LHCN-M2 (cell line): ENCODE measurements at places on chromosomes 7 and 10. TPM values are rescaled to one million over a fixed set of nuclear protein-coding genes. Genes with fewer than 3 reads are reported as not detected.

The SBDS gene
- total RNA-seq = 216 and 247 TPM in 2 replicates

The SAP25 gene
- 2.4 TPM in 1 of 2 replicates, not detected in the other for total RNA-seq

DNA sequence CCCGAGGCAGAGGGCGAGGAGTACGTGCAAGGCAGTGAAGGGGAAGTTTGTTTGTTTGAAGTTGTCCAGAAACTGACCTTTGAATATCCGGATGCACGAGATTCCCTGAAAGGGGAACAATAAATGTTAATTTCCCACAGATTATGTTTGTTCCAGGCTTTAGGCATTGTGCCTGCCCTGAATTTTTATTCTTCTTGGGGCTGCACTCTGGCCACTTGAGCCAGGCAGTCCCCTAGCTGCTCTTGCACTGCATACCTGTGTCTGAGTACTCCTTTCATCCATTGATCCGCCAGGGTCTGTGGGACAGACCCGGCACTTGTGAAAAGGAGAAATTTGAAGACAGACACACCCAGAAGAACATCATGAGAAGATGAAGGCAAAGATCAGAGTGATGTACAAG is 343.5 kb upstream of the FOXK1 start:
- no peak for DNase-seq

DNA sequence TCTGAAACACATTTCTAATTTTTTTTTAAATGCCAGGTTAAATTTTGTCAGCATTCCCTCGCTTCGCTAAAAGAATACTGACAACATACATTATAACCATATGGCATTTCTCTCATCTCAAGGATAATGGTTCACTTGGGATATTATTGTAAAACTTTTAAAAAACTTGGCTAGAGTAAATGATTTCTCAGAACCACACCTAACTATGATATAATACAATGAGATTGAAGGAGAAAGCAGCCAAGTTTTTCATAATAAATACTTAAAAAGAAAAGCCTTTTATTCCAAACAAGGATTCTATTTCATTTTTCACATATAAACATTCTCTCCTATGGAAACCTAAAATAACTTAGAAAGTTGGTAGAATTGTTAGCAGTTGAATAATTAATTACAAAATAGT is 413.9 kb downstream of the HGF start:
- DNase-seq = no peak

DNA sequence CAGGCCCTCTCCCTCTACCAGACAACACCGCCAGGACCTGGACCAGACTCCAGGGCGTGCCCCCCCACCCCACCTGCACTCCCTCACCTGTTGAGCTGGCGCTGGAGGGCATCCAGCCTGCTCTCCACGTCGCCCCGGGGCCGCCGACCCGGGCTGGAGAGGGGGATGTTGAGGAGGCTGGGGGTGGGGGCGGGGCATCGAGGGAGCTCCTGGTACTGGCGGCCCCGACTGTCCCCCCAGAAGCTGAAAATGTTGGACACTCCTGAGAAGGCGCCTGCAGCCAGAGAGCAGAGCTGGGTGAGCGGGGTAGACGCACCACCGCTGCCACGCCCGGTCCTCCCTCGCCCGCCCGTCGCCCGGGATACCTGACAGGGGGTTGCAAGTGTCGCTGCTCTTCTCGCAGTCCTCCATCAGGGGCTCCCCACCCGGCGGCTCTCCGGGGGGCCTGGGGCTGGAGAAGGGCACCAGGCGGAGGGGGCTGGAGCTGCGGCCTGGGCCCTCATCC is 30.8 kb downstream of the KCNH2 start:
- DNase-seq = no peak

DNA sequence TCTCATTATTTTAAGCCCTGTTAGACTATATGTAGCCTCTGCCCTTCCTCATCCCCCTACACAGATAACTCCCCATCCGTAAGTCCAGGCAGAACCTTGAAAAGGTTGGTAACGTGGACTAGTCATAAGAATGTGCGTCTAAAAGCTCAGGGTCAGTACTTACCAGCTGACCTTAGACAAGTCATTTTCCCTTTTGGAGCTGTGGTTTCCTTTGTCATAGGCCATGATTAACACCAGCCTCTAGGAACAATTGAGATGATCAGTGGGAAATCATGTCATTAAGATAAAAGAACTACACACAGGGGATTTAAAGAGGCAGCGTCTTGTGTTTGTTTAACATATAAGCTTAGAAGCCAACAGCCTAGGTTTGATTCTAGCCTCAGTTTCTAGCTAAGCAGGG is 6.9 kb upstream of the UNC5B start:
- DNase-seq = no peak

- DNase-seq = no peak
These were observed 20.9 kb upstream of the CYP51A1 start for GRCh38 chr7:92155108-92155739.

GRCh38 chr10:65358565-65358964 is 1567.3 kb upstream of the LRRTM3 start:
- DNase-seq = peak; percentile 46

DNA sequence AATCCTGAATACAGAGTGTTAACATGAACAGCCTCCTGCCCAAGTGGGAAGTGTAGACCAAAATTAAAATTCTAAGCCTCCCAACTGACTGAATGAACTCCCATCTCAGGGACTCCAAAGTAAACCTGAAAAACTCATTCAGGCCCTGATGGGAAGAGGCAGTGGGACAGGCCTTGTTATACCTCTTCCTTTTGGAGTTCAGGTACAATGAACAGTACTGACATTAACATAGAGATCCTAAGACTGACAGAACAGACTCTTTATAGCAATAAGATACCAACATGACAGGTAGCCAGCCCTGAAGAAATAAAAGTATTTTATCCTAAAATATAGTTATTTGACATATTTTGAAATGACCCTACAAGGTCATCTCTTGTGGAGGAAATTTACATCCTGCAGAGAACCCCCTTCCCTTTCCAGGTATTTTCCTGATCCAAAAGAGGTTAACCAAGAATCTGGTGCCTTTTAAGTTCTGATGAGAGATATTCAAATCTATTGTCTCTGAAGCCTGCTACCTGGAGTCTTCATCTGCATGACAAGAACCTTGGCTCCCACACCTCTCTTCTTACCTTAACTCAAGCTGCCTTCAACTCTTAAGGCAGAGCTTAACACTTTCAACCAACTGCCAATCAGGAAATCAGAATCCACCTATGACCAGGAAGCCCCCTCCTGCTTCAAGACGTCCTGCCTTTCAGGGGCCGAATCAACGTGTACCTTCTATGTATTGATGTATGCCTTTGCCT is 103.3 kb upstream of the PFKP start:
- no peak for DNase-seq

GRCh38 chr7:98283127-98283886 is 1.8 kb downstream of the BRI3 start:
- peak; percentile 73 for DNase-seq

DNA sequence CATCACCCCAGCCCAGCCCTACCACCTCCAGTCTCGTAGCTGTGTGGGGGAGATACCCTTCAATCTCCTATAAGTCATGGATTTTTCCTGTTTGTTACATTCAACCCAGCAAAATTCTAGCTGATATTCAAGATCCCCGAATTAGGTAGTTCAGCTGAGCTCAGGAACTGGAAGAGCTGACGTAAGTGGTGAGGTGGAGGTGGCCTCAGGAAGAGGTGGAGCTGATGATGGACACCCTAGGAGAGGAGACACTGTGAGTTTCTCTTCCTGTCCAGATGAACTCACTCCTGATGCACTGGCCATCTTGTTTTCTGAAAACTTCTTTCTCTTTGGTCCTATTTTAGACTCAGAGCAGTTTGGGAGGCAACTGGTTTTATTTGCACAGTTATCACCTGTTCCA is 90.5 kb upstream of the PITRM1 start:
- no peak for DNase-seq

GRCh38 chr10:66176772-66177171 is 749.1 kb upstream of the LRRTM3 start:
- peak; percentile 1 for DNase-seq

DNA sequence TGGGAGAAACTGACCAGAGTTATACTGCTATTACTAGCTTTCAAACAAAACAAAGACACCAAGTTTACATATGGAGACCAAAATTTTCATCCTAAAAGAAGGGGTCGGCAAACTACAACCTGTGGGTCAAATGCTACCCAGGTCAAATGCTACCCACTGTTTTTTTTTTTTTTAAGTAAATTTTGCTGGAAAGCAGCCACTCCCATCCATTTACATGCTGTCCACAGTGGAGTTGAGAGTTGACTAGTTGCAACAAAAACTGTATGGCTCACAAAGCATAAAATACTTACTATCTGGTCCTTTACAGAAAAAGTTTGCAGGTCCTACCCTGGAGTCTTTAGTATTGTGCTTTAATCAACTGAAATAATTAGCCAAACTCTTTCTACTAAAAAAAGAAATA is 91.4 kb downstream of the SIRT1 start:
- DNase-seq = no peak

The FAM237B gene
- not detected in 2 replicates for total RNA-seq

The AP3M1 gene
- 27.1 and 31.7 TPM in 2 replicates for total RNA-seq

- DNase-seq = no peak
These were observed 84.4 kb downstream of the TNS3 start for GRCh38 chr7:47497367-47498096.

- no peak for DNase-seq
These were observed 3.0 kb downstream of the IRF5 start for GRCh38 chr7:128940494-128941322.

DNA sequence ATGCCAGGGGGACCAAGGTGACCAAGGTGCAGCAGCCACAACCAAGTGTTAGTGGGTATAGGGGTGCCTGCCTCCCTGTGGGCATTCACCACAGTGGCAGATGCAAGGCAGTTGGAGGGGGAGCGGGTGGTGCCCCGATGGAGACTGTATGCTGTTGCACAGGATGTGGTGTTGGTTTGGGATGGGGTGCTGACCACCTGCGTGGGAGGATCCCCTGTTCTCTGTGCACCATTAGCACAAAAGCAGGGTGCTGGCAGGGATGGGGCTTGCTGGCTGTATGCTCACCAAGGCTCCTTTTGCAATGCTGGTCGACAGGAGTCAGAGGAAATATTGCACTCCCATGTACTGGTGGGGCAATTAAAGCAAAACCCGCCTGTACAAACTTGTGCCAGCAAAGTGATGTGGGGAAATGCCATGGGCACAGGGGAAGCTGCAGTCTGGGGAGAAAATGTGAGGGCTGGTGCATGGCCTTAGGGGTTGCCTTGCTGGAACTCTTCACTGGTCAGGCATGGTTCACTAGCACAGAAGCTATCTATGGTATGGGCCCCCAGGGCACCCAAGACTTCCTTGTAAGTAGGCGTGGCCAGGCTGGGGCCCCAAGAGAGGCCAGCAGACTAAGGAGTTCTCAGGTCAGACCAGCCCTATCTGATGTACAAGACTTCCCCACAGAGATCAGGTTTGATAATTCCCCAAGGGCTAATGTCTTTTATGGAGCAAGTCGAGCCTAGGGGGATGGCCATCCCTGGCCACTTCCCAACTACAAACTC is 51.9 kb upstream of the GNAT3 start:
- no peak for DNase-seq

The PILRA gene
- not detected in 2 replicates for total RNA-seq

DNA sequence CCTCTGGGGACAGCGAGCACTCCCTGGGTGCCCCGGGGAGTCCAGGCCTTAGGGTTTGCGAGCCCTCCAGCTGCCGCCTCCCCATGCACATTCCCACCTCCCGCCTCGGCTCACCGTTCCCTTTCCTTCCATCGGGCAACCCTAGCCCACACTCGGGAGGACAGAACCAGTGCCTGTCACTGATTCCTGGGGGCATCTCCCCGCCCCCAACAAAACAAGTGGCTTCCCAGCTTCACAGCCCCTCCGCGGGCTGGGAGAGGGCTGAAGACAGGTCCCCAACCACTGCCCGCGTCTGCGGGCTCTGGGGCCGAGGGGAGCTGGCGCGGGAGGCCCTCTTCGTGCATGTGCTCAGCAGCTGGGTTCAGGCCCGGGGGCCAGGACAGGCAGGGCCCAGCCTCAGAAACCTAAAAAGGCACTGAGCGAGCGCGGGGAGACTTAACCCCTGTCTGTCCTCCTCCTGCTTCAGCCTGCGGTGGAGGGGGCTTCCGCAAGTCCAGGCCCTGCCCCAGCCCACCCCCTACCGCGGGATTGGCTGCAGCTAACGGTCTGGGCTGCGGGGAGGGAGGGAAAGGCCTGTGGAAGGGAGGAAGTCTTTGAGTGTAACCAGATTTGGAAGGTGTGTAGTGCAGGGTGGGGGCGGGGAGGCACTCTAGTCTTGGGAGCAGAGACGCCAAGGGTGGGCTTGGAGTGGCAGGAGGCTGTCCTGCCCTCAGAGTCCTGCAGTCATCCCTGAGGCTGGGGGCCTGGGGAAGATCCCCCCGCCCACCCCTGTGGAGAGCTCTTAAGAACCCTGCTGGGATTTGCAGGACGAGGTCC is 1.2 kb downstream of the FLNC start:
- peak; percentile 91 for DNase-seq

- DNase-seq = peak; percentile 43
These were observed 1.1 kb upstream of the LBX1 start for GRCh38 chr10:101230183-101230917.

DNA sequence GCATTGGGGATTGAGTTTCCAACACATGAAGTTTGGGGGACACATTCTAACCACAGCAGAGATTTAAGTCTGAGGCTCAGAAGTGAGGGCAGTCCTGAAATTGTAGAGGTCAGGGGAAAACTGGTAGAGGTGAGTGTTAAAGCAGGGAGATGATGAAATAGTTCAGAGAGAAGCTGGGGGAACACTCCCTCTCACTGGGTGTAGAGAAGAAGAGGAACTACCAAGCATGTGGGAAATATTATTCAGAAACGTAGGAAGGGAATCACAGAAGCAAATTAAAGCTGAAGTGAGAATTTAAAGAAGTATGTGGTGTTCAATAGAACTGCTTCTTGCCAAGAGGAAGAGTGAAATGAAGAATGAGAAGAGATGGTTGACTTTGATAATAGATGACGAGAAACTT is 121.5 kb upstream of the FAM3C start:
- no peak for DNase-seq

The HYAL4 gene
- not detected in 2 replicates for total RNA-seq

DNA sequence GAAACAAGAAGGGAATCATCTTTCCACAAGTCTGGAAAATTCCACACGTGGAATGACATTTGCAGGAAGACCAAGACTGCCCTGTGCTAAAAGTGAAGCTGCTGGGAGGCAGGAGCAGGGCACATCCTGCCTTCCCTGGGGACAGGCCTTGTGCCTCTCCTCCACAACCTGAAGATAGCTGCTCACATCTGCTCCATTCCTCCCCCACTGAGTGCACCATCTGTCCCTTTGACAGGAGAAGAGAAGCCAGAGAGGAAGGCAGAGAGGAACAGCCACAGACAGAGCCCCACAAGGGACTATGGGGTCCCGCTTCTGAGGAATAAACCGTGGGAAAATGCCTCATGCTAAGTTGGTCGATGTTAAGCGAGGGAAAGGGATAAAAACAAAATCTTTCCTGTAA is 15.9 kb upstream of the FAM171A1 start:
- no peak for DNase-seq
